NCI-H82 (cell line): ENCODE measurements at places on chromosomes 6 and 20.

GRCh38 chr6:161903584-161904212 is 629.8 kb upstream of the AGPAT4 start:
- DNase-seq = no peak

- DNase-seq = no peak
These were observed 675.7 kb upstream of the AGPAT4 start for GRCh38 chr6:161949531-161949930.

GRCh38 chr6:89111933-89112332 is 5.9 kb downstream of the SRSF12 start:
- no peak for DNase-seq

GRCh38 chr6:139143111-139143510 is 8.2 kb downstream of the HECA start:
- no peak for DNase-seq

DNA sequence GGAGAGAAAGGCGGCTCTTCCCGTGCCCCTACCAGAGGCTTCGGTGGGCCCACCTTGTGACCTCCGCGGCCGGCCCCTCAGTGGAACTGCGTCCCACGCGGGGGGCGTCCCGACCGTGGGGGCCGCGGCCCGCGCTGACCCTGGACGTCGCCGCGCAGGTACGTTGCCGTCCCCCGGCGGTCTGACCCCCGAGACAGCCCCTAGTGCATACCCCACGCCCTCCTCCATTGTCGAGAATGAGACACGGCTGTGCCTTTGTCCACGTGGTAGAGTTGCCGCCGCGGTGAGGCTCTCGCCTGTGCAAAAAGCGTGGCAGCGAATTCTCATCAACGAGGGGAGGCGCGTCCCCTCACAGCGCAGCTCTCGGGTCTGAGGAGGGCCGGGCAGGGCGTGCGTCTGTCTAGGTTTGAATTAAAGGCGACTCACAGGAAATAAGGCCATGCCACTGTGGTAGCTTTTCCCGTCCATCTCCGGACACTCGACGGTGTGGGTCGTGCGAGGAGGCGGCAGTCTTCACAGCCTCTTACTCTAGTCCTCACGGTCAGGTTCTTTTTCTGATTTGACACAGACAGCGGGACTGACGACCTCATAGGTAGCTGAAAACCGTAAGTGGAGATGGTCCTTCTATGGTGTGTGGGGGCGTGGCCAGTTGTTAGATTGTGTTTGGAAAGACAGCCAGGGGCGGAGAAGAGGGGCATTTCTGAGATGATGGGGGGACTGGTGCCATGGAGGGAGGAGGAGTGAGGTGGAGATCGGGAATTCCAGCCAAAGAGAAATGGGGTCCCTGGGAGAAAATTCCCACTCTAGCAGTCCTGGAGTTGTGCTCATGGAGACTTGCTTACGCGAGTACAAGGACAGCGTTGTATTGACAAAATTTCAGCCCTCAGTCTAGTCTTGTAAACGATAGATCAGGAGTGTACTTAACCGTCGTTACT is 580 bp downstream of the NXT1 start:
- DNase-seq = peak; percentile 73

DNA sequence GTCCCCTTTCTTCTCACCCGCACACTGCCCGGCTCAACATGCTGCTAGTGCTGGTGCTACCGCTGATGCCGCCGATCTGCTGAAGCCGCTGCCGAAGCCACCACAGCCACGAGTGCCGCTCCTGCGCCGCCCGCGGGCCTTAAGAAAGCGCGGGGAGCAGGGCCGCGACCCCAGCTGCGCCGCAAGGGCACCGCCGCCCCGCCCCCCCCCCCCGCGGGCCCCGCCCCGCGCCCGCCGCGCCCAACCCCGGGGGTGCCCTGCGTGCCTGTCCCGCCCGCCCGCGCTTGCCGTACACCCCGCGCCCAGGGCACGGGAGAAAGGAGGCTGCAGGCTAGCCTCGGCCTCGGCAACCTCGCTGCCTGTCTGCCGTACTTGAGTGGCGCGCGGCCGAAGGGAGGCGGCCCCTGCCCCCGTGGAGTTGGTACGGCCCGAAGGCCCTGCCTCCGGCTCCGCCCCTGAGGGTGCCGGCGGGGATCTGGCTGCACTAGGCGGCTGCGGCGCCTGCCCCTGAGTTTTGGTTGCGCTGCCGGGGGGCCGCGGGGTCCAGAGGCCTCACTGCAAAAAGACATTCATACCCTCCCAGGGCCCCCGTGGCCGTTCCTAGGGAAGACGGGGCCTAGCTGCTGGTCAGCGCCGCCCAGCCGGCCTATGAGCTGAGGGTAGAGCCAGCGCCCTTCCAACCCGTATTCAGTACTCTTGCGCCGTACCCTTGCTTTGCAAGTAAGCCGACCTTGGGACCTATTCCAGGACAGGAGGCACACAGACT is at the start of gene SOD2:
Gene SOD2, minus strand, starts transcription at position 114 of the 766 bp plus-strand sequence. Its CDS starts 74 bp downstream, at position 40.
- DNase-seq = peak; percentile 94

- peak; percentile 26 for DNase-seq
These were observed 995 bp downstream of the STK4 start for GRCh38 chr20:44967207-44967807.

- no peak for DNase-seq
These were observed 55.0 kb downstream of the SCML4 start for GRCh38 chr6:107769053-107769658.

DNA sequence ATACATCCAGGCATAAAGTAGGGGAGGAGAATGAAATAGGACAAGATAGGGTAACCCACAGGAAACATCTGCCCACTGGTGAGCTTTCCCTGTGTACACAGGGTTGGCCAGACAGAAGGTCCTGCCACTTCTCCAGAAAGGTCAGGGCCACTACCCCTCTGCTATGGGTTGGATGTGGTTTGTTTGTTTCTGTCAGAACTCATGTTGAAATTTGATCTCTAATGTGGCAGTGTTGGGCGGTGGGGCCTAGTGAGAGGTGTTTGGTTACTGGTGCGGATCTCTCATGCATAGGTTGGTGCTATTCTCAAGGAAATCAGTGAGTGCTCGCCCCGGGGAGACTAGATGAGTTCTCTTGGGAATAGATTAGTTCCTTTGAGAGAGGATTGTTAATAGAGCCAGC is 15.6 kb upstream of the MAS1 start:
- DNase-seq = no peak

GRCh38 chr6:168507730-168508129 is 66.7 kb downstream of the SMOC2 start:
- DNase-seq = no peak

DNA sequence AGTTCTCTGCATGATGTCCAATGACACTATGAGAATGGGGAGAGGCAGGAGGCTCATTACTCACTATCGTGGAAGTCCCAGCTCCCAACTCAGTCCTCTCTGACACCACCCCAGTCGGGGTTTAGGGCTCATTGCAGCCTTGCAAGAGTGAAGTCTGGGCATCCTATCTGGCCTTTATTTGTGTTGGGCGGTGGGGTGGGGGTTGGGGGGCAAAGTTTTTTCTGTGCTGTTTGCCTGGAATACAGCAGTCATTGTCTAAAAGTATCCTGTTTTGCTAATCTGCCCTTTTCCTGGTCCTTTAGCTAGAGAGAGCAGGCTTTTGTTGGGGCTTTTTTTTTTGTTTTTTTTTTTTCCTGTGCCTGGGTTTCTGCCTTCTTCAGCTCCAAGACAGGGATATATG is 174.2 kb downstream of the MYLK4 start:
- no peak for DNase-seq

GRCh38 chr20:32304131-32304746 is 26.8 kb downstream of the KIF3B start:
- no peak for DNase-seq

DNA sequence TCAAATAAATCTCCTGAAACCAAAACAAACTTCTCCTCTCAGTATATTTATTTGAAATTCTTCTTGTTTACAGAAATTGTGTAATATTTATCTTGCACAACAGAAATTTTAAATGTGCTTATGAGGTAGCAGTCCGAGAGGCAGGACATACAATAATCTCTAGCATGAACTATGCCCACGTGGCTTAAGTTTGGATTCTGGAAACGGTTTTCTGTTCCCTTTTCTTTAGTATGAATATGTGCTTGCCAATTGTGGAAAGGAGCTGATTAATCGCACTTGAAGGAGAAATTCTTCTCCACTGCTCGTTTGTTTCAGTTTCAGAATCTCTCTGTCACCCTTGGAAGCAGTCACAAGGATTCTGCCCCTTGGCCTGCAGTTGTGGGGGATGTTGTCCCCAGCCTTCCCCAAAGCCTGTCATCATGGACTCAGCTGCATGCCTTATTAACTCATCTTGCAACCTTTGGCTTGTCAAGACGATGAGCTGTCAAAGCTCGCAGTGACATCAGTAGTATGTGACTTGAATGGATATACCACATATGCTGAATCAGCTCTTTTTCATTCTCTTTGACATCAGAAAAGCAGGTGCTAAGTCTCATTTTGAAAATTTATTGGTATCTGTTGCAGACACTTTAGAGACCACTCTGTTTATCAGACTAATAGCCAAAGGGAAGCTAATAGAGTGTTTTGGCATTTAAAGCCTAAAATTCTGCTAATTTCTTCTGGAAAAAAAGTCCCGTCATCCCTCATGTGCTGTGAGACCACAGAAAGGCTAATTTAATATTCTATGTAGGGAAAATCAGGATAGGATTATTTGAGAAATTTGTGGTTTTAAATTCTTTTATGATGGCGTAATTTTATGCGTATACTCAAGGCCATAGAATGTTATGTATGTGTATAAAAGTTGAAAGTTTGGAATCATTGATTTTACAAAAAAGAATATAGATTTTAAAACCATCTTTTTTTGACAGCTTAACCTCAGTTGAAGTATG is 186.8 kb downstream of the ARID1B start:
- DNase-seq = no peak

GRCh38 chr20:9809271-9809670 is 29.6 kb downstream of the PAK5 start:
- no peak for DNase-seq

GRCh38 chr6:1110164-1110563 is 201.7 kb upstream of the FOXQ1 start:
- peak; percentile 74 for DNase-seq

- peak; percentile 19 for DNase-seq
These were observed 75.9 kb downstream of the UTRN start for GRCh38 chr6:144361016-144361415.

DNA sequence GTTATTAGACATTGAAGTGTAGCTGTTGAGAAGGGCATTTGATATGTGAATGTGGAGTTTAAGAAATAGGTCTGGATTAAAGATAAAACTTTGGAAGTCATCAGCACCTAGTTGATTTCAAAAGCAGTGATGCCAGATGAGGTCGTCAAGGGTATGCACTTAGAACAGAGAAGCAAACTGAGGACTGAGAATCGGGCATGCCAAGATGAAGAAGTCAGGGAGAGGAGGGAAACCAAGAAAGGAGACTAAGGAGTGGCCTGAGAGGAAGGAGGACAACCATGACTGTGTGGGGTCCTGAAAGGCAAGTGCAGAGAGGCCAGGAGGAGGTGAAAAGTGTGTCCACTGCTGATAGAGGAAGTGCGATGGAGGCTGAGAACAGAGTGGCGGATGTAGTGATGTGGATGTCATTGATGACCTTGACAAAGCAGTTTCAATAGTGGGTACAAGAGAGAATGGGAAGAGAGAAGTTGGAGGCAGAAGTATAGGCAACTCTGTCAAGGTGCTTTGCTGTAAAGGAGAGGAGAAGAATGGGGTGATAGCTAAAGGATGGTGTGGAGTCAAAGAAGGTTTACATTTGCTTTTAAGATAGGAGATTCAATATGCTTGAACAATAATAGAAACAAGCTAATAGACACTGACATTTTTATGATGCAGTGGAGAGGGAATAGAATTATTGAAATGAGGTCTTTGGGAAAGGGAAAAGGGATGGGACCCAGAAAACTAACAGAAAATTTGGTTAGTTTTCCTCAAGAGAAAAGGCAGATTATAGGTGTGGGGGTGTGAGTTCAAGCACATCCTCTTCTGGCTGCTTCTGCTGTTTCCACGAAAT is 139.7 kb upstream of the TMEM170B start:
- DNase-seq = no peak
